ENCODE measurements at places on chromosomes 5 and 9. TPM values are rescaled to one million over a fixed set of nuclear protein-coding genes. Genes with fewer than 3 reads are reported as not detected.
A peak's percentile ranks its signal among the peaks of the same experiment; 100 is the strongest.

GRCh38 chr9:120864719-120865118 is 12.3 kb downstream of the PHF19 start:
- no peak for DNase-seq

DNA sequence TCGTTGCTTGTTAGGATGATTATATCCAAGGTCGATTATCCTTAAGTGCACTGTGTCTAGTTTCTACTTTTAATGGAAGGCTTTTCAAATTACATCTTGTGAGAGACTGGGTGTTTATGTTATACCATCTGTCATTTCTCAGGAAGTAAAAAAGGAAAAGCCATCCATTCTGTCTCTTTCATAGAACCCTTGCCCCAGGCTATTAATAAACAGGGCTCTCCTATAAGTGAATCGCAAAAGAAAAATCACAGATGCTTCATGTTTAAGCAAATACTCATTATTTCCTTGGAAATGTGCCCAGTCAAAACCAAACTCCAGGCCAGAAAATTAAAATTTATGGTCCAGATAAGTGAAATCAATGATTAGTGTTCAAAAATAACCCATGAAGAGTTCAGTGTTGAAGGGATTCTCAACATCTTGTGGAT is 58.1 kb downstream of the STARD4 start:
- DNase-seq, result peak; percentile 8

DNA sequence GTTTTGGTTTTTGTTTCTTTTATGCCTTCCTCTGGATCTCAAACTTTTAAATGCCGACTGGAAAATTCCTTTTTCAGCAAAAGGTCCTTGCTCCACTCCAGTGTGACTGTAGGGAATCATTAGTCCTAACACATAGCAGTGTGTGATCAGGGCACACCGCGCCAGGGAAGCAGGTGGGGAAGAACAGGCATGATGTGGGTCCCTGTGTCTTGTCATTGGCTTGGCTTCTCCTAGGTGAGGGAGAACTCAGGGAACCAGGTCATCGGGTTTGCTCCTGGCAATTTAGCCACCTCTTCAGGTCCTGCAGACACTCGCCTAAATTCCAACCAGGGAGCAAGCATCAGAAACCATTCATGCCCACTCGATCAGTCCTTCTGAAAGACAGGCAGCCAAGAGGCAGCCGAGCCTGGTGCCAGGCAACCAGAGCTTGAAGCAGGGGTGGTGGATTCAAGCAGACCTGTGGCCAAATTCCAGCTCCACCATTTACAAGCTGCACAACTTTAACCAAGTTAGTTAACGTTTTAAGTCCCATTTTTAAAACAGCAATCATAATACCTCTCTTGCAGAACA is 514.2 kb downstream of the BNC2 start:
- no peak for DNase-seq

- DNase-seq, result no peak
Measured at GRCh38 chr9:127119320-127119709, 3.1 kb downstream of the ANGPTL2 start.

DNA sequence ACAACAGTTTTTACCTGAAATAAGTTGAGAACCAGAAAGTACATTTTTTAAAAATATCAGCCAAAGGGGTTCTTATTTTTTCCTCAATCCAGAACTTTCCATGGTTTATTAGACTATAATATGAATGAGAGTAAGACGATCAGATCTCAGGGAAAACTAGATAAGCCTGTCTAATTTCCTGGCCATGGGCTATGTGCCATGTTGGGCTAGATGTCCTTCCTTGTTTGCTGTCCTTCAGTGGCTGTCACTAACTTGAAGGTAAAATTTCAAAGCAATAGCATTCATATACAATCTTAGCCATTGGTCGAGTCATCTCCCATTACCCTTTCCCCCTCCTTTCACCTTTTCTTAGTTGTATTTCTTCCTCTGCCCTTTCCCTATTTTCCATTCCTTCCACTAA is 179.5 kb upstream of the PPP1R2B start:
- DNase-seq, result no peak

- DNase-seq, result no peak
Measured at GRCh38 chr5:129082225-129083136, 12.1 kb upstream of the ISOC1 start.

DNA sequence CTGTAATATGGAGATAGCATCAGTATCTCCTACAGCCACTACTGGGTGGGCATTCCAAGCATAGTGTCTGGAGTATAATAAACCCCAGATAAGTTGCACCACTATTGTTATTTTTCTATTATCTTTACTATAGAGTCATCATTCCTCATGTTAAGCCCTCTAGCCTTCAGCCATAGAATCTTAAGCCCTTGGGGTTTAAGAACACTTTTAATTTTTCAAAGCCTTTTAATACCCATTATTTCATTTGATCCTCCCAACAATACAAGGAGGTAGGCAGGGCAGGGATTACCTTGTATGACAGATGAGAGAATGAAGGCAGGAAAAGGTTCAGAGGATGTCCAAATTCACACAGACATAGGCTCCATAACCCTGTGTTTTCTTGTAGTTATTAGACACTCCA is 112.5 kb downstream of the EBF1 start:
- no peak for DNase-seq

DNA sequence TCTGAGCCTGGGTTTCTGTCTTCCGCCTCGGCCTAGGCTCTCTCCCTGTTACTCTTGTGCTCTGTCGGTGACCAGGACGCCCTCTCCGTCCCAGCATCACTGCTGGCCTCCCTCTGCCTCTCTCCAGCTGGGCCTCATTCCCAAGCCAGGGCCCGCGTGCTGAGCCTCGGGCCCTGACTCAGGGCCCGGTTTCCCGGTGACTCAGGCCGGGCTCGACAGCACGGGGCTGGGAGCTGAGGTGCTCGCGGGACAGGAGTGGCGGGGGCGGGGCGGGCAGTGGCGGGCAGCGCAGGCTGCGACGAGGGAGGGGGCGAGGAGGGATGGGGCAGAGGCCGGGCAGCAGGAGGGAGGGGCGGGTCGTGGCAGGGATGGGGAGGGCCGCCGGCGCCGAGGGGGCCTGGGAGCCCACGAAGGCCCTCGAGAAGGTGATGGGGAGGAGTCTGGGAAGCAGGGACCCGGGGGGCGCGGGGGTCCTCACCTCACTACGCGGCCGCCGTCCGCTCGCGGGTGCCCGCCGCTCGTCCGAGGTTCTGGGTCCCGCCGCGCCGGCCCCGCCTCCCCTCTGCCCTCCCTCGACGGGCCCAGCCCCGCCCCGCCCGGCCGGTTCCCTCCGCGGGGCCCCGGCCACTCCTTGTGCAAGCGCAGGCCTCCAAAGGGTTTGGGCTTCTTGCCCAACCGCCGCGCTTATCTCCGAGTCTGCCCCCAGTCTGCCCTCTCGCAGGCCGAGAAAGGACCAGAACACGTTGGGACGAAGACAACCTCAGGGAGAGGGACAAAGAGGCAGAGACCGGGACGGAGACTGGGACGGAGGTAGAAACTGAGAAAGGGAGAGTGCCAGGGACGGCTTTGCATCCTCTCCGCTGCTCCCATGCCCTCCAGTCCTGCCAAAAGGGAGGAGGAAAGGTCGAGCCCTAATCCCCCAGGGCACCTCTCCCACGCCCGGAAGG is at the start of gene ARAP3:
Gene ARAP3, minus strand, starts transcription at position 536 of the 947 bp plus-strand sequence. CDS start 1,744 bp downstream, outside the sequence.
- peak; percentile 28 for DNase-seq

GRCh38 chr9:37405764-37406380 is 16.6 kb upstream of the GRHPR start:
- no peak for DNase-seq

GRCh38 chr5:14627270-14627669 is 37.2 kb upstream of the OTULIN start:
- DNase-seq, result no peak

DNA sequence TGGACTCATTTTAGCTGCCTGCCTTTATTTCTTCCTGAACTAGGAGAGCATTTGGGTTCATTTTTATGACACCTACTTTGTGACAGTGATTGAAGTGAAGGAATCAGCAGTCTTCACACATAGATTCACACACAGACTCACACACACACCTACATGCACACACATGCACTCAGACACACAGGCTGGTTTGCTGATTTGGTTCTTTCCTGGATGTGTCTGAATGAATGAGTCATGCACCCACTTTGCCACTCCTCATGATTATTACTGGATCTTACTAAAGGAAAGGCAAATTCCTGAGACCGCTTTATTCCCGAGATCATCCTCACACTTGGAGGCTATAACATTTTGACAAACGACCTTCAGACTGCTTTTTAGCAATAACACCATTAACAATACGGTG is 529.5 kb downstream of the AGTPBP1 start:
- DNase-seq, result no peak

DNA sequence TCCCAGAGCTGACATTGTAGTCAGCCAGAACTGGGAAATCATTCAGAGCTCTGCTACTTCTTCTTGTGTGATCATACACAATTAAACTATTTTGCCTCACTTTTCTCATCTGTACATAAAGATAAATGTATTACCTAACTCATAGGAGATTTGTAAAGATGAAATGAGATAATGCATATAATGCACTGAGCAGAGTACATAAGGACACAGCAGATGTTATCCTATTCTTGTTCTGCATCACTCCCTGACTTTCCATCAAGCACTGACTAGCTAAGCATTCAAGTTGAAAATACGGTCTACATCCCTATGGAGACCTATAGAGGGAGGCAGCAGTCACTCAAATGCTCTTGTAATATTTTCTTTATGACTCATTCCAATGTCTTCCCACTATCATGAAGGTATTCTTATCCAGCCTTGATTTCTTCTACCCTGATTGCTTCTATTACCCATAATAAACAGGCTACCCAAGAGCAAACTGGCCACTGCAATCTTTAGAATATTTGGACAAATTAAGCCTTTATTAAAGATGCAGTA is 16.3 kb upstream of the PRR16 start:
- no peak for DNase-seq

GRCh38 chr5:133599044-133599443 is 13.3 kb downstream of the FSTL4 start:
- DNase-seq, result no peak

GRCh38 chr9:122143876-122144405 is 15.6 kb downstream of the NDUFA8 start:
- no peak for DNase-seq

GRCh38 chr5:72410688-72411295 is 90.6 kb downstream of the PTCD2 start:
- DNase-seq, result no peak

DNA sequence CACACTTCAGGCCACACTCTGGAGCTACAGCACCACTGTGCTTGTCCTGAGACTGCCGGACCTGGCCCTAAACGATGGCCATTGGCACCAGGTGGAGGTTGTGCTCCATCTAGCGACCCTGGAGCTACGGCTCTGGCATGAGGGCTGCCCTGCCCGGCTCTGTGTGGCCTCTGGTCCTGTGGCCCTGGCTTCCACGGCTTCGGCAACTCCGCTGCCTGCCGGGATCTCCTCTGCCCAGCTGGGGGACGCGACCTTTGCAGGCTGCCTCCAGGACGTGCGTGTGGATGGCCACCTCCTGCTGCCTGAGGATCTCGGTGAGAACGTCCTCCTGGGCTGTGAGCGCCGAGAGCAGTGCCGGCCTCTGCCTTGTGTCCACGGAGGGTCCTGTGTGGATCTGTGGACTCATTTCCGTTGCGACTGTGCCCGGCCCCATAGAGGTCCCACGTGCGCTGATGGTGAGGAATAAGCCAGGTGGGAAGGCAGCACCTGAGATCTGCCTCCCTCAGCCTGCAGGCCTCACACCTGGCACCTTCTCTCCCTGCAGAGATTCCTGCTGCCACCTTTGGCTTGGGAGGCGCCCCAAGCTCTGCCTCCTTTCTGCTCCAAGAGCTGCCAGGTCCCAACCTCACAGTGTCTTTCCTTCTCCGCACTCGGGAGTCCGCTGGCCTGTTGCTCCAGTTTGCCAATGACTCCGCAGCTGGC is 14.7 kb downstream of the CRB2 start:
- DNase-seq, result no peak

- no peak for DNase-seq
Measured at GRCh38 chr5:15425766-15426165, 74.2 kb upstream of the FBXL7 start.

GRCh38 chr5:93589152-93589828 is 6.3 kb downstream of the NR2F1 start:
- no peak for DNase-seq

Gene NEUROG1
- 2.6 TPM for total RNA-seq

Gene LCN9
- total RNA-seq, result not detected

Gene FAT2
- total RNA-seq, result 24.0 TPM

Gene PCDHGA10
- 21.4 TPM for total RNA-seq

Gene JAKMIP2
- total RNA-seq, result 33.2 TPM

Gene CAMK2A
- 7.5 TPM for total RNA-seq

Gene KLHL3
- total RNA-seq, result 18.0 TPM

Gene MYOT
- total RNA-seq, result 0.18 TPM

Gene MAML1
- total RNA-seq, result 22.8 TPM

All from cerebellum (tissue), 4 donors.